ENCODE measurements at places on chromosomes 4 and X.

- DNase-seq = peak; percentile 42
These were observed 362.0 kb upstream of the BOD1L1 start for GRCh38 chr4:13989501-13989900.

GRCh38 chr4:147056940-147057610, 111.4 kb upstream of the TTC29 start:
- peak; percentile 34 for DNase-seq

DNA sequence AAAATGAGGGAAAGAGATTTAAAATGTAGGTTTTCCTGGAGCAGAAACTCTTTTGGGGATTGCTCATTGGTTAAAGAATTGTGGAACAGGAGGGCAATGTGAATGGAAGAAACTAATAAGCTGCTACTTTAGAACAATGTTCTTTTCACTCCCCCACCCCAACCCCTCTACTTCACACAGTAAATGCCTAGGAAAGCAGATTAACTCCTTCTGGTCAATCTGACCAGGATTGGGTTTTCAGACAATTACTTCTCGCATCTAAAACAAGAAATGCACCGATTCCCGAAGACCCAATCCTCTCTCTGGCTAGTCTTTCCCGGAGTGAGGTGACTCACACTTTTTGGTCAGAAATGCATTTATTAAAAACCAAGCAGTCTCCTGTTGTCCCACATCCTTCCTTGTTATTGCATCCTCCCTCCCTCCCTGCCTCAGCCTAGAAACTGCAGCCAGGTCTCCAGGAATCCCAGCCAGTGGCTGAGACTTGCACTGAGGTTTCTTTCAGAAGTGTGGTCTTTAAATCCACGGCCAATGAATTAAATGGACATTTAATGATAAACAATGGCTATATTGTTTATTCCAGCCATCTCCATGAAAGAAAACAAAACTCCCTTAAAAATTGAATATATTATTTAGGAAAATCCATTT, 21.4 kb downstream of the MFAP3L start:
- DNase-seq = peak; percentile 31

GRCh38 chrX:23383411-23383810, 48.8 kb downstream of the PTCHD1 start:
- peak; percentile 81 for DNase-seq

- no peak for DNase-seq
These were observed 22.5 kb downstream of the WDR44 start for GRCh38 chrX:118368398-118368797.

- no peak for DNase-seq
These were observed 163.9 kb upstream of the LCORL start for GRCh38 chr4:18185491-18185890.
